ENCODE measurements at places on chromosomes 16 and 17.

DNA sequence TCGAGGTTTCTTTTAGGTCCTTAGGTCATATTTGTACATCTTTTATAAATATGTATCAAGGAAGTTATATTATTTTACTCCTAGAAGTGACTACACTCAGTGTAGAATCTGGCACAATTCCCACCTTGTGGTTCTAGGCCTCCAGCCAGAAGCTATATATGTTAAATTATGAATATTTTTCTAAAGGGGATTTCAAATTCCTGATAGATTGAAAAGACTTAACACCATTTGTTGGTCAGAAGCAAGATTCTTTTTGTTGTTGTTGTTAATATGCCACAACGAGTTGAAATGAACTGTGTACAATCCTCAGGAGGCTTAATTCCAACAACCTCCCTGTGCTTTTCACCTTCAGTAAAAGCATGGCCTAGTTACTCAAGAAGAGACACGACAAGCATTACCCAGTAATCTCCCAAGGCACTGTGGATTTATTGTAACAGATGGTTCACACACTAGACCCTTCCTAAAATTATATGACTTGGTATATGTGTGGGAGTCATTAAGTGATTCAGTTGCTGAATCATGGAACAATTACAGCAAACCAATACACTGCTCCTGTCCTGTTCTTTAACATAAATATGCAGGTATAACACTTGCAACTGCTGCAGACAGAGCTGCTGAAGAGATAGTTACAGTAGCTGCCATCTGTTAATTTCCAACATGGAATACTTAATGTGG is 964.4 kb upstream of the GOT2 start:
- DNase-seq, result no peak

DNA sequence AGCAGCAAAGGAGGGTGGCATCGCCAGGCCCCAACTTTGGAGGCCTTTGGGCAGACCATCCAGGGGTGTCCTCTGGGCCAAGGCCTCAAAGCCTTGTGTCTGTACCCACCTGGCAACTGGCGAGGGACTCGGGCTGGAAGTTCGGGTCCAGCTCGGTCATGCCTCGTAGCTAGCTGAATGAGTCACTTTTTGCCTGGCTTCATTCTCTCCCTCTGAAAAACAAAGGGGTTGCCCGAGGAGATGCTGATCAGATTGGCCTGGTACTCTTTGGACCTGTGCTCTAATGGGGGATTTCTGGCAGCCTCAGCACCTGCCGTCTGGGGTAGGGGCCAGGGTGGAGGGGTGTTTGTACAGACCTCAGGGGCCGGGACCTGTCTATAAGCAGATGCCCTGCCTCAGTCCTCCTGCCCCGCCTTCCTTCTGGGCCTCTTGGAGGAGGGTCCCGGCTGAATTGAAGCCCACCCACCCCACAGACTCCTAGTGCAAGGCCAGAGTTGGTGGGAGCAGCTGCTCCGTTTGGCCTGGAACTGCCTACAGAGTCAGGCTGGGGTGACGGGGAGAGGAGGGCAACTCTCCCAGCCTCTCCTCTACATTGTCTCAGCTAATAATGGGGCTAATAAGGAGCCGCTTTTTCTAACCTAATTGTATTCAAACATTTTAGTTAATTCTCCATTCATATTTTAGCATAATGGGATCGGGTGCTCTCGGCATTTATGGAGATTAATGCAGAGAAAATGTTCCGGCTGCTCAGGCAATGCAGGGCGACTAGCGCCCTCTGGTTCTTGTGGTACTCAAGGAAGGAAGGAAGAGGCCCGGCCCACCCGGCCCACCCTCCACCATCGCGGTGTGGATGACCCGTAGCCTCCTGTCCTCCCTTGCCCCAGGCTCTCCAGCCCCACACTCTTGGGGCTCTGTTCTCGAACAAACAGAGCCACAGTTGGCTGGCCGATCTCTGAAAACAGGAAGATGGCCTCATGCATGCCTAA is 21.4 kb upstream of the ABCC3 start:
- no peak for DNase-seq

DNA sequence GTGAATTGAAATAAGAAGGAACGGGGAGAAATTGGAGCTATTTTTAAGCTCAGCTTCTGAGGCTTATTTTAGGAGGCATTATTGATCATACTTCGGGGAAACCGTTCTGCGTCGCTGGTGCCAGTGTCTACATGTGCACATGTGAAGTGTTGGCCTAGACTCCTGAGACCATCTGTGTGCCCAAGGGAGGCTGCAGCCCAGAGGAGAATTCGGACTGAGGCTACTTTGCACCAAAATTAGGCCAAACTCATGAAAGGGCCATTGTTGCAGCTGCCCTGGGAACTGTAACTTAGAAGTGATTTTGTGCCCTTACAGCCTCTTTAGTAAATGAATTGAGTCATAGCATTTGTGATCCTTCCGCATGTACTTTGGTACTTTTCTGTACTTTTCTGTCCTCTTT is 102.0 kb upstream of the NOL11 start:
- DNase-seq, result no peak

DNA sequence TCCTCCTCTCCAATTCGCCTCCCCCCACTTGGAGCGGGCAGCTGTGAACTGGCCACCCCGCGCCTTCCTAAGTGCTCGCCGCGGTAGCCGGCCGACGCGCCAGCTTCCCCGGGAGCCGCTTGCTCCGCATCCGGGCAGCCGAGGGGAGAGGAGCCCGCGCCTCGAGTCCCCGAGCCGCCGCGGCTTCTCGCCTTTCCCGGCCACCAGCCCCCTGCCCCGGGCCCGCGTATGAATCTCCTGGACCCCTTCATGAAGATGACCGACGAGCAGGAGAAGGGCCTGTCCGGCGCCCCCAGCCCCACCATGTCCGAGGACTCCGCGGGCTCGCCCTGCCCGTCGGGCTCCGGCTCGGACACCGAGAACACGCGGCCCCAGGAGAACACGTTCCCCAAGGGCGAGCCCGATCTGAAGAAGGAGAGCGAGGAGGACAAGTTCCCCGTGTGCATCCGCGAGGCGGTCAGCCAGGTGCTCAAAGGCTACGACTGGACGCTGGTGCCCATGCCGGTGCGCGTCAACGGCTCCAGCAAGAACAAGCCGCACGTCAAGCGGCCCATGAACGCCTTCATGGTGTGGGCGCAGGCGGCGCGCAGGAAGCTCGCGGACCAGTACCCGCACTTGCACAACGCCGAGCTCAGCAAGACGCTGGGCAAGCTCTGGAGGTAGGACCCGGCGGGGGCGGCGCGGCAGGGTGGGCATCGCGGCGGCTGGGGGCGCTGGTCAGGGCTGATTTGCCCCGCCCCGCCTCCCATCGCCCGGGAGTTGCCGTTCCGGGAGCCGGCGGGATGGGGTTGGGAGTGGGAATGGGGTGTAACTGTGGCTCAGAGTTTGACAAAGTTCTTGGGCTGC is 567 bp downstream of the SOX9 start:
- DNase-seq, result no peak

GRCh38 chr16:22013486-22013885 is 5.6 kb downstream of the MOSMO start:
- DNase-seq, result no peak

- DNase-seq, result no peak
Measured at GRCh38 chr17:72946696-72947095, 145.8 kb downstream of the SLC39A11 start.

DNA sequence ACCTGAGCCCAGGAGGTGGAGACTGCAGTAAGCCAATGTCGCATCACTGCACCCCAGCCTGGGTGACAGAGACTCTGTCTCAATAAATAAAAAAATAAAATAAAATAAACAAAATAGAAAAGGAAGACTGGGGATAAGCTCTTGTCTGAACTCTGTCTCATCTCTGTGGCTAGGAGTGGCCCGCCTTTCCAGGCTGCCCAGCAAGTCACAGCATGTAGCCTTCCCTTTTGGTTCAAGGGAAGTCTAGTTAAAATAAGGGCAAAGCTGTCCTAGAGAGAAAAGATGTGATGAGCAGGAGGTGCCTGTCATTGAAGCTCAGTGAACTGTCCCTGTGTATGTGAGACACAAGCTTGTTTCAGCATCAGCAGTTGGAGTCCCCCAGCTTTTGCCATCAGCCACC is 2.7 kb upstream of the GFAP start:
- DNase-seq, result no peak

DNA sequence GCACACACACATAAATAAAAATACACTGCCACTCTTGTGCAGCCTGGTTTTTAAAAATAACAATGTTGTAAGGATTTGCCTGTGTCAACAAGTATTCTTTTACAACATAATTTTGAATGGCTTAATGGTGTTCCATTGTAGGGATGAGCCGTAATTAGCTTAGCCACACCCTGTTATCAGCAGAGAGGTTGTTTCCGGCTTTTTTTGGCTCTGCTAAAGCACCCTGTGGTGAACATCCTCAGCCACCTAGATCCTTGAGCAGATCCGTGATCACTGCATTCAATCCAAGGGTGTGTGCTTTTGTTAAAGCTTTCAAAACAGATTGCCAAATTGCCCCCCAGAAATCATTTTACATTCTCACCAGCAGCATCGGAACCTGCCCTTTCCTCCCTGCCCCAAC is 7.0 kb downstream of the KATNB1 start:
- DNase-seq, result no peak

DNA sequence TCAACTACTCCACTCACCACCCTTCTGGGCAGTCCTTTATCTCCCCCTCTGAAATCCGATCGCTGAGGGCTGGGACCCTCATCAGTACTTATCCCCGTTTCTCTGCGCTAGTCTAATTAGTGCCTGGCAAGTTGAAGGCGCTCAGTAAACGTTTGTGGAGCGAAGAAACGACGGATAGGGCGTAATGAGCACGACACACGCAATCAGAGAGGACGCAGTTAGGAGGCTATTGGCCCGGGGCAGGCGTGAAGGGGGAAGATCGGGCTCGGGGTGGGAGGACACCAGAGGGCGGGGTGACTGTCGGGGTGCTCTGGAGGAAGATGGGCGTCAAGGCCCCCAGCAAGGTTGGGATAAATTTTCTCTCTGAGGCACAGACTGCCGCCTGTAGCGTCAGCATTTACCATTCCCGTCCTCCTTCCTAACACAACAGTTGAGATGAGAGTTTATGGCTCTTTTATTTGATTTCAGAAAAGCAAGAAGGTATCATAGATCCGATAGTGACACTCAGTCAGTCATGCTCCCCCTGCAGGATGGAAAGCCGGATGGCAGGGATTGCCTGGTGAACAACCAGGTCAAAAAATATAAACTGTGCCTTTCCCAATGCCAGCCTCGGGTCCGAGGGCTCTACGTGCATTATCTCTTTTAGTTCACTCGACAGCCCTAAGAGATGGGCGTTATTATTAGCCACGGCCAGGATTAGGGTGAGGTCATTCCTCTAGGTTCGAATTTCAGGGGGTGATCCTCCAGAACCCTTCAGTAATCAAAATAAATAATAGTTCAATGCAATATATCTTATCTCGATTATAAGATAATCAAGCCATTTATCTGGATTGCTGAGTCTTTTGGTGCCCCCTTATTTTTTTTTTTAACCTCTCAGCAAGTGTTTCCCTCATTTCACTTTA is 9.5 kb upstream of the ARL4D start:
- peak; percentile 90 for DNase-seq

DNA sequence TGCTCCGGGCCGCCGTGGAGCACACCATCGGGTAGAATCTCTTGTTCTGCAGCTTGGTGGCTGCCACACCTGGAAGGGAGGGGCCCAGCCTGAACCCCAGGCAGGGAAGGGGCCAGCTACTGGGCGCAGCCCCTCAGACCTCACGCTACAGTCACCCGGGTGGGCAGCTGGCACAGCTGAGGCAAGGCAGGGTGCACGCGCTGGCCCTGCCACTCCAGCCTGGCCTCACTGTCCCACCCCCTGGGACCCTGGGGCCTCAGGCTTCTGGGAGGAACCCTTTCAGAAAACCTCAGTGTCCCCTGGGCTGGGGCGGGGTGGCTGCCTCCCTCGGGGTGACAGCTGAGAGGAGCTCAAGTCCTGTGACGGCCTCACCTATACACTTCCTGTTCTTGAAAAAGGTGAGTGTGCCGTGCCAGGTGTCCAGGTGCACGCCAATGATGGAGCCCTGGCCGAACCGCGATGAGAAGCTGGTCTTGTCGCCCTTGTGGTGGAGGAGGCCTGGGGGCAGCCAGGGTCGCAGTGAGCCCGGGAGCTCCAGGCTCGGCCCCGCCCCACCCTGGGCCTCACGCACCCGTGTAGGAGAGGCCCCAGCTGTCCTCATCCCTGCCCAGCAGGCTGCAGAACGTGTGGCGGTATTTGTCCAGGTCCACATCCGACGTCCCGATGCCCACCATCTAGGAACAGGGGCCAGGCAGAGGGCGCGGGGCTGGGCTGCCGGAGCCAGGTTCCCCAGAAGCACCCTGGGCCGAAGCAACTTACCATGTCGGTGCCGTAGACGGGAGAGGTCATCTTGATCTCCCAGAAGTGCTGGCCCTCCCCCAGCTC is 4.7 kb upstream of the MRPS34 start:
- DNase-seq, result no peak

GRCh38 chr16:10103118-10103517 is 79.1 kb downstream of the GRIN2A start:
- no peak for DNase-seq

Data from inflammatory macrophage (primary cell).